ENCODE measurements at places on chromosomes 1 and 21.

DNA sequence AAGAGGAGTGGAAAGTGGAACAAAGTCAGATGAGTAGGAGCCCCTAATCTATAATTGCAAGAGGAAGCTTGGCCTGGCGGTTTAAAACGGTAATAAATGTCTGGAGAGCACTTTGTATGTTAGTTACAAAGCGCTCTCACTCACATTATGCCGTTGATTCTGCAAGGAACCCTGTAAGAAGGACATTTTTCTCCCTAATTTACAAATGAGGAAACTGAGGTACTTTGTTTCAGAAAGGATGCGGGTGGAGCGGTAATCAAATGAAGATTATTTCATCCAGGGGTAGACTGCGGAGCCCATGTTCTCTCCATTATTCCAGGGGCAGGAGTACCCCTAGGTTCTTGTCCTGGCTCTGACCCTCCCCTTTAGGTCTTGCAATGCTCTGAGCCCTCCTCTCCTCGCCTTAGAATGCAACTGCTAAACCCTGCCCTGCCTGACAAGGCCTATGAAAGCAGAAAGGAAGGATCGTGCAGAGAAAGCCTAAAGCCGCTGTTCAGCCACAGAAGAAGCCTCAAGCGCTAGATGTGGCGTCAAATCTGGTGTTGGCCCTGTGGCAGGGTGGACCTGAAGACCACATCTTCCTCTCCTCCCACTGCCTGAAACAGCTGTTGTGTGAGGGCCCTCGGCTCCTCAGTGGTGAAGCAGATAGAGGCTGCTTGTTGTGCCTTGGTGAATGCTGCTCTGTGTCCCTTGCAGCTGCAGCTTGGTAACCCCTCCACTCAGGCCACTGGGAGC, 588 bp upstream of the PACC1 start:
- DNase-seq: no peak

DNA sequence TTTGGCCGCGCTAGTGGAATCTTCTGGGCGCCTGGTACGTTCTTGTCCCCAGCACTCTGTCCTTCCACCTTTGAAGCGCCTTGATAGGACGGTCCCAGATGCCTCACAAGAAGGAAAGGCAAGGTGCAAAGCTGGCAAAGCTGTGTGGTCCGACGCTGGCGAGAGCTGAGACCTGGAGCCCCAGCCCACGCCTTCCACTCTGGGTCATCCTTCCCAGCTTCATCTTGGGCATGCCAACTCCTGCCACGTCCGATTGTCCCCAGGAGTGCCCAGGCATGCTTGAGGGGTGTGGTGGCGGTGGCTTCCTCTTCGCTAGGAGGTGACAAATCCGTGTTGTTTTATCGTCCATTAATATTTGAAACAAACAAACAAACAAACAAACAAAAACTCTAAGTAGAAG, 123.9 kb upstream of the DPYD start:
- DNase-seq: no peak

- DNase-seq: peak; percentile 28
Observed at GRCh38 chr1:226064816-226065248, 2.3 kb downstream of the H3-3A start.

DNA sequence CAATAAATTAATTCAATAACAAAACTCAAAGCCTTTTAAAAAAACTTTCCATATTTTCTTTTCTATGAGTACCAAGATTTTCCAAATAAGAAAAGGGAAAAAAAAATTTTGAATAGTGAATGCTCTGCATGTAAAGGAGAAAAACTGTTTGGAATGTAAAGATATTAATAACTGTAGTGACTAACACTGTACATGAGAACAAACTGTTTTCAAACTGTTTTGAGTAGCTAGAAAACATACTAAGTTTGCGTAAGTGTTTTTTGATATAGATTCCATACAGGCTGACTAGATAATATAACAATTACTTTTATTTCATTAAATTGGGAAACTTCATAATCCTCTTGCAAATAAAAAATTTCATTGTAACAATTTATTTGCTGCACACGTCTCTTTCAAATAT, 150.5 kb downstream of the DPYD start:
- no peak for DNase-seq

- DNase-seq: no peak
Observed at GRCh38 chr1:180131510-180131909, 23.2 kb upstream of the QSOX1 start.

DNA sequence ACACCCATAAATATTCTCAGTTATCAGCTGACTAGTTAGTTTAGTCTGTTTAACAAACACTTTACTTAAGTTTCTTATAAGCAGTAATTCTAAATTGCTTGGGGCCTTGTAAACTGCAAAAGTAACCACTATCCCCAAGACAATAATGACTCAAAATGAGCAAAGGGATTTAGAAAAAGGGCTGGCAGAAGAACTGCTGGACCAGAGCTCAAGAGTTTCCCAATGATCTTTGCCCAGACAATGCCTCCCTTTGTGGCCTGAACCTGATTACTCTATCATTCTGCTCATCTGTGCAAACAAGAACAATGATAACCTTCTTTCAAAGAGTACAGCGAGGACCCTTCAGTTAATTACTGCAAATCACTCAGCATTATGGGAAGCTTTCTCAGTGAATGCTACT, 123.5 kb downstream of the TIAM1 start:
- DNase-seq: no peak

DNA sequence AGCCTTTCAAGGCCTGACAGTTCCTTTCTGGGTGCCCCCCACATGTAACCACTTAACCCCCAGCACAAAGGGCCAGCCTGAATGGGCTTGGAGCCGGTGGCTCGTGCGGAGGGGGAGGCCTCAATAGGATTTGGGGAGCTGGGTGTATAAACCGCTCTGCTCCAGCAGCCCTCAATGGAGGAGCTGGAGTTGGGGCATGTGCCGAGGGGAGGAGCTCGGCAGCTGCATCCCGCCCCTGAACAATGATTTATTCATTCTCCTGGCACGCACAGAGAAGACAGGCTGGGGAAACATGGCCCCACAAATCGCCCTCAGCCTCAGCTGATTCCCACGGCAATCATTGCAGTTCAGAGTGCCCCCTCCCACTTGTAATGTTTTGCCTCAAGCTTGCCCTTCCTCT, 6.9 kb upstream of the C1orf216 start:
- no peak for DNase-seq

GRCh38 chr1:214645712-214646111, 42.7 kb downstream of the CENPF start:
- no peak for DNase-seq

DNA sequence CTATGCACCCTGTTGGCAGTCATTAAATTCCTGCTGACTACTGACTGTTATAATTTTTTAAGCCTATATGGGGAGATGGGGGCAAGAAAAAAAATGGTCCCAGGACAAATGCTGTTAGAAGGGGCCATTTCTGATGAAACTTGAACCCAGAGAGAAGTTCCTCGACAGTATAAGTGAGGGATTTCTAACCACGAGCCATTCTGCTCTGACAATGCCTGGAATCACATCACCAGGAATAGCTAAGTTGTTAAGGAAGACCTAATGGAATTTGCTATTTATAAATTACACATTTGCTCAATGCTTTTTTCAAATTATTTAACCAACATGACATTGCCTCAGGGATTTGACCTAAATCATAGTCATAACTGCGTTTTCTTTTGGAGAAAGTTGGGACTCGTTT, 55.2 kb downstream of the LHX9 start:
- no peak for DNase-seq

DNA sequence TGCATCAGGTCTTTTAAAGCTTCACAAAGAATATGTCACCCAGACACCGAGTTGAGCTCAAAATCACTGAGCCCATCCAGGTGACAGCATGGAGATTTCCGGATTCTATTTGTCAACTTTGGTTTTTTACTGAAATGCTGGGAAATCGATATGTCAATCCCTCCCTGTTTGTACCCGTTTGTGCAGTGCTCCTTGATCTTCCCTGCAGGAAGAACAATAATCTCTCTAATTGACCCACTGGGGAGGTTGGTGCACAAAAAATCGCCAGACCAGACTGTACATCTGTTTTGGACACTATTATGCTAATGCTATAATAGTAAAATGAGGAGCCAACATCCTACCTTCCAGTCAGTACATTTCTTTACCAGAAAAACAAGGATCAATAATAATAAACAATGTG, 1.8 kb downstream of the BARHL2 start:
- DNase-seq: no peak

- no peak for DNase-seq
Observed at GRCh38 chr1:53556657-53557227, 97.5 kb downstream of the DMRTB1 start.

- DNase-seq: no peak
Observed at GRCh38 chr21:44884097-44884496, 10.6 kb upstream of the PTTG1IP start.

Data from NCI-H2081 treated with DMSO at 0.1 percent for 48 hours (cell line).